ENCODE measurements at places on chromosomes 12 and 14. TPM values are rescaled to one million over a fixed set of nuclear protein-coding genes. Genes with fewer than 3 reads are reported as not detected.

Gene ARHGAP9
- polyA plus RNA-seq, result 0.98 TPM

Gene SERPINA1
- 0.40 TPM for polyA plus RNA-seq

Gene CD69
- polyA plus RNA-seq, result not detected

Gene KLRC3
- not detected for polyA plus RNA-seq
